ENCODE measurements at places on chromosomes 2 and 18.

DNA sequence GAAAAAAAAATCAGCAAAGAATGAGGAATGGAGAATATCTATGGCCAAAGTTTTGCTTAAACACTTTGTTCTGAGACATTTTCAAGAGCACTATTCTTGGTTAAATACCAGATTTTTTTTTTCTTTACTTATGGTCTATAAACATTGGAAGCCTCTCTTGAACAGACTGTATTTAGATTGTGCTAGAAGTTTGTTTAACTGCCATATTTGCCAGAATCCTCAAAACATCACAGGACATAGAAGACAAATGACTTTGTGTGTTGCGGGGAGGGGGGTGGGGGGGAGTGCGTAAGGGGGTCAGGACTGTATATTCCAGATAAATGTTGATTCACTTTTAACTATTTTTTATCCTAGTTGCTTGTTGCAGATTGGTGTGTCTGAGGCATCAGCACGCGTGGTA is 262.0 kb downstream of the MEIS1 start:
- no peak for DNase-seq

DNA sequence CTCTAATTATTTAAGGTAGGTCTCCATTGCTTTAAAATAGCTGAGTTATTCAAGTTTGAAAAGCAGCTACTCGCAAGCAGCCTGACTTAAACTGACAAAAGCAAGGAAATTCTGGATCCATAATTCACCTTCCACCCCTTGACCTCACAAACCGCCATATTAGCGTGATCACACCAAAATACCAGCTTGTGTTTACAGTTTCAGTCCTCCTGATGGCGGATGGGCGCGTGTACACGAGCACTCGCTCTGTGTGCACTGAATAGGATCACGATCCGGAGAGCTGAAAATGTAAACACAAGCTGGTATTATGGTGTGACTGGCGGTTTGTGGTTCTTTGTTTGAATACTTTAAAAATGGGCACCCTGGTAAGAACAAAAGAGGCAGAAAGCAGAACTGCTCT is 42.4 kb upstream of the PSMD14 start:
- peak; percentile 17 for DNase-seq

DNA sequence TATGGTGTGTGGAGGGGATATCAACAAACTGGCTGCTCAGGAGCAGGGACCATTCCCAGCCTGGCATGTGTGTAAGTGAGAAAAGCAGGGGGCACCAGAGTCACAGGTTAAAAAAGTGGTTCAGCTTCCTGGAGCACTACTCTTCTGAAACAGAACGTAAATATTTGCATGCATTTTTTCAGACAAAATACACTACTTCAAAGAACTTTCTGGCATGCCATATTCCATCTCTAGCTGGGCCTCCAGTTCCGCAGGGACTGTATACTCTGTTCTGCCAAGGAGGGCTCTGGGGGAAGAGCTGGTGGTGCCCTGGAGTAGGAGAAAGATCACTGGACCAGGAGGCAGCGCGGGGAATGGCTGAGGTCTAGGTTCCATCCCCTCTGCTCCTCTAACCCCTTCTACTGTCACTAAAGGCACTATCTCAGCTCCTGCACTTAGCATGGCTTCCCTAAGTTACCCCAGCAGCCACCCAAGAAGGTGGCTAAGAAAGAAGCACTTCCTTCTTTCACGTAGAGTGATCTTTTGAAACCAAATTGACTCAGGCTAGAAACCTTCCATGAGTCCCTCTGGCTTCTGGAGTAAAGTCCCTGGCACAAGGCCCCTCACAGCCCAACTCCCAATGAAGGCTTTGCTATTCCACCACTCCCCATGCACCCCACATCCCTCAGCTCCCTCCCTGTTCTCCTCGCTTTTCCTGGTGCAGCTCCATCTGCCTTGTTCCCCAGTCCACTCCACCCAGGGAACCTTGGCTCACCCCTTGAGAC is 57.6 kb upstream of the CABLES1 start:
- DNase-seq = no peak

GRCh38 chr18:9629709-9630108 is 15.3 kb upstream of the PPP4R1 start:
- no peak for DNase-seq

DNA sequence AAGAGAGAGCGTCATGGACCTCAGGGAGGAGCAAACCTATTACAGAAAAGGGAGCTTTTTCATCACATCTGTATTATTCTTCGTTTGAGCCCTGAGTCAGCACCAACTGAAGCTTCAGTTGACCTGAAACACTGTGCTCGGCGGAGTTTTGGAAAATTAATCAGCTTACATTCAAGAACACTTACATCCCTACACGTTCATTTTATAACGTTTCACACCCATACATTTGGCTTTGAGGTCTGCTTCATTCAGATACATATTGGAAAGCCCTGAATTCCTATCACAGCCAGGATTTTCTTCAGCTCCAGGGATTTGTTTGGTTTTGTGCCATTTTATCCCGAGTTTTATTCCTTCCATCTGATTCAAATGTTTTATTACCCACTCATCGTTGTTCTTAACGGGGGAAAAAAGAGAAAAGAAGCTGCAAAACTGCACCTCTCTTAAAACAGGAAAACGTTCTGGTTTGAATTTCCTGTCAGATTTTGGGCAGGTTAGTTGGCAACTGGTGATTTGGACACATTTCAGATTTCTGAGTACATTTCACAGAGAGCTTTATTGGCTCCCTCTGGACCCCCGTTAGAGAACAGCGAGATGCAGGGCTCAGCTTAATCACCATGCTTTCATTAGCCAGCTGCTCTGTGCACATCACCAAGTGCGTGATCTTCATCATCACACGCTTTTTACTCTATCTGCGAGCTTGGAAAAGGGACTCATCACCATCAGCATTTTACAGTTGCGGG is 88.8 kb downstream of the CDC42EP3 start:
- DNase-seq = no peak

GRCh38 chr2:100615886-100616285 is 53.1 kb downstream of the PDCL3 start:
- DNase-seq = no peak

GRCh38 chr18:67966224-67966623 is 449.7 kb upstream of the DSEL start:
- DNase-seq = no peak

DNA sequence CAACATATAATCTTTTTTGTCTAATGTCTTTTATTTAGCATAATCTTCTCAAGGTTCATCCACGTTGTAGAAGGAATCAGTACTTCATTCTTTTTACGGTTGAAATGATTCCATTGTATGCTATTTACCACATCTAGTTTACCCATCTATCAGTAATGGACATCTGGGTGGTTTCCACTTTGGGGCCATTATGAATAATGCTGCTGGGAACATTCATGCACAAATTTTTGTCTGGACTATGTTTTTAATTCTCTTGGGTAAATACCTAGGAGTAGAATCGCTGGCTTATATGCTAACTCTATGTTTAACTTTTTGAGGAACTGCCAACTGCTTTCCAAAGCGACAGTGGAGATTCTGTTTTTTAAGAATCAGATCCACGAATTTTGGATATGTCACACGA is 7.4 kb upstream of the GCG start:
- DNase-seq = no peak

DNA sequence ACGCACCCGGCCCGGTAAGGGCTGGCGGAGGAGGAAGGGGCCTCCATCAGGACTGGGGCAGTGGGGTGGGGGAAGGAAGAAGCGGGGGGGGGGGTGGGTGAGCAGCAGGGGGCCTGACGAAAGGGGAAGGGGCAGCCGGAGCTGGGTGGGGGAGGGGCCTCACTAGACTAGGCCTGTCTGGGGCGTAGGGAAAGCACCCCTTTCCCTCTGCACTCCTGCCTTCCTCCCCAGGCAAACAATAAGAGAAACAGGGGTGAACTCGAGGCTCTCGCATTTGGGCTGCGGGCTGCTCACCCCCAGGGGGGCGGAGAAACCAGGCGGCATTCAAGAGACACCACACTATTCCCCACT is 82.7 kb upstream of the POMC start:
- no peak for DNase-seq

DNA sequence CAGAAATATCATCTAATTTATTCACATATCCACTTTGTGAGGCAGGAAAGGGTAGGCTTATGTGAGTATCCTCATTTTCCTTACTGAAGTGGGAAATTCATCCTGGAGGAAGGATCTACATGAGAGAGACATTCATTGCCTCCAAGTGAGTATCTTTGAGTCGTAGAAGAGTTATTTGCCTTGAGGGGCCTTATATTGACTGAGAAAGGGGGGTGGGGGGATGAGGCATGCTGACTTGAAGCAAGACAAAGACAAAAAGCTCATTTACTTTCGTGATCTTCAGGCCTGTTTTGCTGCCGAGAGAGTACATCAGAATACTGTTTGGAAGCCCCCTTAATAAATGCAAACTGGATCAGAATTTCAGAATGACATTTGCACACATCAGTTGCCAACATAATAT is 17.6 kb upstream of the NEDD4L start:
- no peak for DNase-seq

DNA sequence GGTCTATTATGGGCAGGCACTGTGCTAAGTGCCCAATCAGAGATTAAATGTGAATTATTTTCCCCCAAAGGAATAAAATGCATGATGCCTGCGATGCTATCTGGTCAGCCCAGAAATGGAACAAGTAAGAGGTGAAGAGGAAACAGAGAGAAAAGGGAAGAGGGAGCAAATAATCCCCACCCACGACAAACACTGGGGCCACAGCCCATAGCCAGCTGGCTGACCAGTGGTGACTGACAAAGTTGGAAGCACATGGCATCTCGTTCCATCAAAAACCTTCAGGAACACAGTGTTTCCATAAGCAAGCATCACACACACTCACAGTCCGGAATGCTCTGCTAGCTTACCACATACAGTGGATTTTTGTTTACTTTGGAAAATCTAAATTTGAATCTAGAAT is 21.1 kb upstream of the COX7A2L start:
- DNase-seq = no peak
